ENCODE measurements at places on chromosomes 5 and 9.

- no peak for DNase-seq
Observed at GRCh38 chr5:65050826-65051498, 282.2 kb downstream of the CWC27 start.

- DNase-seq: no peak
Observed at GRCh38 chr5:55418994-55419968, 111.5 kb downstream of the MTREX start.

GRCh38 chr5:59418808-59419207, 474.7 kb downstream of the PDE4D start:
- no peak for DNase-seq

DNA sequence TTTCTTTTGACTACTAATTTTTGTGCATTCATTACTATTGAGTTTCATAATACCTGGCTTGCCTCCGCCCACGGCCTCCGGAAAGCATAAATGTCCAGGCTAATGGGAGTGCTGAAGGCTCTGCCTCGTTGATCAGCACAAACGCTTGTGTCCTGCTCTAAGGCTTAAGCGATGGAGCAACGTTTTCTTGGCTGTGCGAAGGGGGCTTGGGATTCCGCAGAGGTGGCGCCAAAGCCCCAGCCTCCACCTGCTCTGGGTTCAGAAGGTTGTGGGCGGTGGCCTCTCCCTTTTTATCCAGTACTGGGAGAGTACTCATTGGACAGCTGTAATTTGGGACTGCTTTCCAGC, 19.7 kb downstream of the ANXA2R start:
- DNase-seq: no peak

DNA sequence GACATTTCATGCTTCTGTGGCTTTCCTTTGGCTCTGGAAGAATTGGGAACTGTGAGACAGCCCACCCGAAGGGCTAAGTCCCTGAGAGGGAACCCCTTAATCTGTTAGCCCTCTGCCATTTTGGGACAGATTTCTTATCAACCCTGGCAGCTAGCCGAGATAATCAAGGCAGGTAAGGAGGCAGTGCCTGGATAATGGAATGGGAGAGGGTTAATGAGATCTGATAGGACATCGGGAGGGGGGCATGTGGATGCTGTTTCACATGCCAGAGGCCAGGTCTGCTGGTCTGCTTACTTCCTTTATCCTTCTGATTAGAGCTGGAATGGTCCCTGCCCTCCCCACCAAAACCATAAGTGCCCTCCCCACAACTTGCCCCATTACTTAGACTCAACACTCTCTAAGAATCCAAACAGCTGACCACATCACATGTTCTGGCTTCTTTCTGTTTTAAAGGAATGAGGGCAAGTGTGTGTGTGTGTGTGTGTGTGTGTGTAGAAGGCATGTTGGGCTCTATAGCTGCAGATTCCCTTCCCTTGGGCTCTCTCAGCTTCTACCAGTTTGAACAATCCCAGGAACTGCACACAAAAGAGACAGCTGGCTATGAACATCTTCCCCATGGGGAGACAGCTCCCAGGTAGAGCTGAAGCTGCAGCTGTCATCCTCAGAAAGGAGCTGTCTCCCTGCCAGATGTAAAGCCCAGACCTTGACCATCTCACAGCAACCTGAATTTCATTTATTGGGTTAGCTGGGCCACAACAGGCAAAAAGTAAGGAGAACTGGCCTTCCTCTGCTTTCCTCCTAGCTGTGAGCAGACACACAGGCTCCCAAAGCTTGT, 221.3 kb downstream of the PIK3R1 start:
- DNase-seq: no peak

DNA sequence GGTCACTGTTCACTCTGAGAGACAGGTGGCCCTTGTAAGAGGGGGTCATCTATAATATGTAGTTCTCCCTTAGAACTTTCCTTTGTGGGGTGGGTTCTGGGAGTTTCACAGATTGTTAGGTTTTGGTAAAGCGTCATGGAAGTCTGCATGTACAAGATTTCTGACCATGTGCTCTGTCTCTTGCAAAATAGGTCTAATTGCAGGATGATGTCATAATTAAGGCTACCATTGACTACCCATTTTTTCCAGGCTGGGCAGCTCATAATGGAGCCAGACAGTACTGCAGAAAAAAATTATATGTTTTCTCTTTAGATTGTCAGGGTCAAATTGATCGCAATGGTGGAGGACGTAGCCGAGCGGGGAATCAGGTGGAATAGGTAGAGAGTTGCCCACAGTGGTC, 3.7 kb upstream of the GM2A start:
- DNase-seq: no peak

DNA sequence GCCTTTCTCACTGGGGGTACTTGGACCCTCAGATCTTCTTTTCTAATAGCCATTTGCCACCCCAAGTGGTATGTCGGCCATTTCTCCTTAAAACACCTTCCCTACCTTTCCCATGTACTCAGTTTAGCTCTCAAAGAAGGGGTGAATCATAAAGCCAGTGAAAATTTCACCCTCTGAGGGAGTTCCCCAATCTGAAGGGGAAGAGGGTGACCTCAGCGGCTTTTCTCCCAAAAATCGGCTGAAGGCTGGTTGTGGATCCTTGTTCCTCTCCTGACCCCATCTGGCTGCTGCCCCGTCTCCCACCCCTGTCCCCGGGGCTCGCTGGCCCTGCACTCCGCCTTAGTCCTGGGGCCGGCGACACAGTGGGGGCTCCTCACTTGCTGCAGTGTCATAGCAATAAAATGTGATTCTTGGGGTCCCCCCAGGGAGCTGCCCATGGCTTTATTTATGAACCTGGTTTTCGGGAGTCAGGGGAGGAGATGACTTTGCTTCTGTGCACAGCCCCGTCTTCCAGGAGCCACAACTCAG, 17.3 kb upstream of the LTC4S start:
- DNase-seq: no peak

GRCh38 chr5:117235786-117236185, 661.2 kb upstream of the SEMA6A start:
- no peak for DNase-seq

GRCh38 chr9:95357316-95357715, 39.8 kb upstream of the FANCC start:
- no peak for DNase-seq

DNA sequence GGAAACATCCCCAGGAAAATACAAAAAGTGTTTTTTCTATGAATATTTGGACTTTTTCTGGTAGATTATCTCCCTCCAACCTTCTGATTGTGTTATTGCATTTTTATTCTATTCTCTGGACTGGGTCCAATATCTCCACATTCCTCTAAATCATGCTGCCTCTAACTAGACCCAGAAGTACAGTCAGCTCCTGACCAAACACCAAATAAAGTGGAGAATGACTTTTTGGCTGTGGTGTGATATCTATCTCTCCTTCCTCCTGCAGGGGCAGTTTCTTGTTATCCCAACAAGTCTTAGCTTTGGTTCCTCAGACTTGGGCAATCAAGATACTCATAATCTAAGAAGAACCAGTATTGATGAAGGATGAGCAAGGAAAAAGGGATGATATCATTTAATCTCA, 3.2 kb upstream of the RAI14 start:
- no peak for DNase-seq

Measured in neural crest cell (in vitro differentiated cells).